Gastroesophageal sphincter (tissue), 4 donors: ENCODE measurements at places on chromosomes 6 and 20.

DNA sequence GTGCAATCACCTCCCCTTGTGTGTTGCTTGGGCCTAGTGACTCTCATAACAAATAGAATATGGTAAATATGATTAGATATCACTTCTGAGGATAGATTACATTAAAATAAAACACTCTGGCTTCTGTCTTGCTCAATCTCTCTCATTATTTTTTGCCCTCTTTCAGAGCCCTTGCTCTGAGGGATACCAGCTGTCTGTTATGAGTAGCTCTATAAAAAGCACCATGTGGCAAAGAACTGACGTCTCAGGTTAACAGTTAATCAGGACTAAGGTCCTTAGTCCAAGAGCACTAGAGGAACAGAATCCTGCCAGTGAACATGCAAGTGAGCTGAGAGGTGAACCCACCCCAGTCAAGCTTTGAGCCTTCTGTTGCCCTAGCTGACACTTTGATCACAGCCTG lies 402.2 kb upstream of the HTR1E start:
- ATAC-seq: no peak

DNA sequence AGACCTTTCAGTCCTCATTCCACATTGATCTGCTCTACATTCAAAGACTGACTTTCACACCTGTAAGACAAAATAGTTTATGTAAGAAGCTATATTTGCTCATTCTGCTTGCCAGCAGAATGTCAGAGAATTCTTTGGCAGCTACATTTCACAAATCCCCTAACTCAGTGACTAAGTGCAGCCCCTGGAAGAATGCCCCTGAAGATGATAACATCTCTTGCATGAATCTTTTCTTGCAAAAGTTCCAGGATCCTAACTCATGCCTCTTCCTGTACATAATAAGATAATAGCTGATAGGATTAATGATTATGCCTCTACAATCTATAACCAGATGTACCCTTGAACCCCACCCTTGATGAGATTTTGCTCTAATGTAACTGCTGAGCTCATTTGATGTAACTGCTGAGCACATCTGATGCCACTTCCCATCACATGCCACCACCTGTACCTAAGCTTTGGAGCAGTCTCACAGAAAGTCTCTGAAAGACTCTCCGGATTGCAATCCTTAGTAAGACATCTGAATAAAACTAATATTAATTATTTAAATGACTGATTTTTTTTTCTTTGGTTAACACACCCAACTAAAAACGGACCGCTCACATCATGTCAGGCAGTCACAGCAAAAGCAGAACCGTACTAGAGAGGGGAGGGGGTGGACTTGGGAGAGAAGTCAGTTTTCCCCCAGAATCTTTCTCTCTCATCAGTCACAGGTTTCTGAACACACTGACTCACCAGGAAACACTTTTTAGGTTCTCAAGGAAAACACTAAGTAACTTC lies 684 bp upstream of the DNAH8 start:
- no peak for ATAC-seq

GRCh38 chr6:35808688-35809087 lies 3.5 kb downstream of the LHFPL5 start:
- no peak for ATAC-seq

DNA sequence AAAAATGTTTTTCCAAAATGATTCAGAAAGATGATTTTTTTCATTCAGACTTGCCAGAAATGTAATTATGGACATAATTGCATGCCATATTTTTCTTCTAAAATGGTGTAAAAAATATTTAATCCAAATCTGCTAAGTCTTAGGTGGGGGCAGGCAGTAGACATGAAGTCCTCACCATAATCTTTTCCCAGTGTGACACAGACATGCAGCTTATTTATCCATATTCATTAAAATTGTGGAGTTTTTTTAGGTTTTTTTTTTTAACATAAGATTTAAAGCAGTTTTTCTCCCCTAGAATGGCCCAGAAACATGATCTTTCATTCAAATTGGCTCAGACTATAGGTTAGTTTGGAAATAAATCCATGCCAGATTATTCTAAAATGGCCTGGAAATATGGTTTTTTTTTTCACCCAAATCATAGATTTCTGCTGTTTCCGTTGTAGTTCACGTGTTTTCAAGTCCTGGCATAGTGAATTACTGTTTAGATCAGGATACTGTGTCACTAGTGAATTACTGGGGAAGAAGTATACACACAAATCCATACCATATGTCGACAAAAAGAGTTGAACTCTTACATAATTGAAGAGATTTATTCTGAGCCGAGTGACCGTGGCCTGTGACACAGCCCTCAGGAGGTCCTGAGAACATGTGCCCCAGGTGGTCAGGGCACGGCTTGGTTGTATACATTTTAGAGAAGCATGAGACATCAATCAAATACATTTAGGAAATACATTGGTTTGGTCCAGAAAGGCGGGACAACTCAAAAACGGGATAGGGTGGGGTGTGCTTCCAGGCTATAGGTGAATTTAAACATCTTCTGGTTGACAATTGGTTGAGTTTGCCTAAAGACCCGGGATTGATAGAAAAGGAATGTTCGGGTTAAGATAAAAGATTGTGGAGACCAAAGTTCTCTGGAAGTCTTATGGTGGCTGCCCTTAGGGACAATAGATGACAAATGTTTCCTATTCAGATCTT lies 33.9 kb downstream of the ZNF133 start:
- no peak for ATAC-seq

DNA sequence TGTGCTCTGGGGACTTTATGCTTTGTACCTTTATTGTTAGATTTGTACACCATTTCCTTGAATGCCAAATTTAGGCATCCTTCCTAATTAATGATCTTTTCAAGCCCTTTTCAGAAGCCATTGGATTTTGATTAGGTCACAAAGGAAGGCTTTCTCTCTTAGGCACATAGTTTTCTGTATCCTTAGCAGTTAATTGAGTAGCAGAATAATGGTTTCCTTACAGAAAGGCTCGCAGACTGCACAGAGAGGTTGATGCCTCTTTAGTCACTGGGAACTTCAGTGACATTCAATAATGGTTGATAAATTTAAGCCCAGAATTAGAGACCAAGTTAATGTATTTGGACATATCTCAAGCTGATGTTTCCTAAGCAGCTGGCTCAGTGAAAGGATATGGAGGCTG lies 139.1 kb upstream of the VGLL2 start:
- no peak for ATAC-seq

DNA sequence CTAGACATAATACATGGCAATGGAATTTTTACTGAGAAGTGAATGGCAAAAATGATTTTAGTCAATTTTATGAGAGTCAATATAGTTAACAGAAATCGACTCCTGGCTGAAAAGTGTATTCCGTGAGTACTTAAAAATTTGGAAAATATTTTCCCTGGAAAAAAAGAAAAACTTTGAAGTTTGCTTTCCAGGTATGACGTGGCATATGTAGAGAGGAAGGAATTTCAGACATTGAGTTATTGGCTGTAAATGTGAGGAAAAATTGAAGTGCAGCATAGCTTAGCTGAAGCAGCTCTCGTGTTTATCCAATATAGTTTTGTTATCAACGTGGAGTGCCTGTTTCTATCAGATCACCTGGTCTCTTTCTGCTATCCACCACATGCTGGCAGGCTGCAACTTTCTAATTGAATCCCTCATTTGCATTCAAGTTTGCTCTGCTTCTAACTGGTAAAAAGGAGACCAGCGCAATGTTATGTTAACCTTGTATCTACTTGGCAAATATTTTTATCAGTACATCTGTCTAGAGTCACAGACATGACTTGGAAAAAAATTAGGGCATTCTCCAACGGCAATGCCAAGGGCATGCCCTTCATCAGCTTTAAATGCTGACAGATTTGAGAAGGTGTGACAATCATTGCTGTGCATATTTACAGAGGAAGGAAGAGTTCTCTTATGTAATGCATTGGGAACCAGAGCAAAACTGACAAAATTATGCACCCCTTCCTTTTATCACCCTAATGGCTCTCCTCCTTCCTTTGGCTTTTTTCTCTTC lies 1102.8 kb upstream of the FLRT3 start:
- ATAC-seq: no peak

DNA sequence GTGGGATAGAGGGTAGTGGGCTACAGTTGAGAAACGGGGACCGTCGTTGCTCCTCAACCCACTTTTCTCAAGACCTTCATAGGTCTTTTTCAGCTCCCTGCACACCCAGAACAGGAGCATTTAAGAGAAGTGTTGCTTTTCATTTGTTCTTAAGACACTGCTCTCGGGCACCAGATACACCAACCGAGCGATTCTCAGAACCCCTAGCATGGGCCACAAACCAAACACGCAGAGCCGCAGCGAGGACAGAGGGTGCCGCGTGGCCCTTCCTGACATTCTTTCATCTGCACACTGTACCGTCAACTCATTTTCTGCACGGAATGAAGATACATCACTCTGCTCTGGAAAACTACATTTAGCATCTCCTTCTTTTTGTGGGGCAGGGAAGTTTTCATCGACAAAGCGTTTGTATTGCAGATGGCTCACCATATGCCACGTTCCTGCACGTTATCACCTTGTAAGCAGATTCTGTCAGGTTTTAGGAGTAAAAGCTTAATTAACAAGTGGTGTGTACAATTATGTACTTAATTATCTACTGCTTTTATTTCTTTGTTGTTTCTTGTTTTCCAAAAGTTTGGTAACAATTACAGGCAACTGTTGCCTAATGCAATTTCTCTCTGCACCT lies 70.4 kb upstream of the MLN start:
- ATAC-seq: no peak

DNA sequence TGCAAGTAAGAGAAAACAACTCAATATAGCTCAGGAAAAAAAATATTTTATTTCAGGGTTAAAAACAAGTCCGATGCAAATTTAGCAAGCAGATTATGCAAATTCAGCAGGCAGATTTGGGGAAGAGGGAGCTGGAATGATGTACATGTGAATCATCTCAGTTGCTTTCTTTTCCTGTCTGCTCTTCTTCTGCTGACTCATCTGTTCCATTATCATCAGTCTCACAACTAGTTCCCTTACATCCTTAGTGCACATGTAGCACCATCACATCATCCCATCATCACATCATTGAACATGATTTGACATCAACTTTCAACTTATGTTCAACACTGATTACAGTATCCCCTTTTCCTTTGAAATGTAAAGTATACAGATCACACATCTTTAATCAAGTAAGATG lies 11.5 kb upstream of the DEFB113 start:
- ATAC-seq: no peak

DNA sequence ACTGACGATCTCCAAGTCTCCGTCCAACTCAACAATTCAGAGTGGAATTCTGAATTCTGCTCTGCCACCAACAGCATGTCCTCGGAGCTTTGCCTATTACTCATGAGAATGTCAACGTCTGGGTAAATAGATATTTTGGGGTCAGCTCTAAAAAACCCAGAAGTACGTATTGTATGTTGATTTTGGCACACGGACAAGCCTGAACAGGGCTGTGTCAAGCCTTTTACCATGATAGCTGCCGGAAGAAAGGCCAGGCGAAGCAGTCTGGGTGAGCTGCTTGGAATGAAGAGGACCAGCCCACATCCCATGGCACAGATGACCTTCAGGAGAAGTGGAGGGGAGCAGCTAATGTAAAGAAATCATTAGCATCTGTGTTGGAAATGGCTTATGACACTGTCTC lies 88.0 kb upstream of the JAG1 start:
- no peak for ATAC-seq
